ENCODE measurements at places on chromosomes 2 and 18.
A peak's percentile ranks its signal among the peaks of the same experiment; 100 is the strongest.

DNA sequence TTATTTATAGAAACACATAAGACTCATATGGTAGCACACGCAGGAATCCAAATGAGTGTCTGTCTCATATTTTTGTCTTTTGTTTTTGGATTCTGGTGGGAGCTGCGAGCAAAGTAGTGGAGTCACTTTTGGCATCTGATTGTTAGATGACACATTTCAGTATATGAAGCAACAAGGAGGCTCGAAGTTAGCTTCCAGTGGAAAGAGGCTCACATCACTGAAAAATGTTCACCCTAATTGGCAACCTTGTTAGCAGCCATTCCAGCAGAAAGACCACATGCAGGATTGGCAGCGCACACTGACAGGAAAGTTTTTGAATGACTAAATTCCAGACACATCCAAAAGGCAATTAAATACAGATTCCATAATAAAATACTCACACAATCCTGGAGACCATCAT is 87.4 kb downstream of the MYT1L start:
- DNase-seq = peak; percentile 1

GRCh38 chr2:203710226-203710625 is 3.8 kb downstream of the CD28 start:
- no peak for DNase-seq

- peak; percentile 61 for DNase-seq
Measured at GRCh38 chr18:2657788-2658458, 2.4 kb downstream of the SMCHD1 start.

GRCh38 chr2:144468823-144469595 is 50.9 kb downstream of the ZEB2 start:
- no peak for DNase-seq

- no peak for DNase-seq
Measured at GRCh38 chr18:46601141-46601805, 55.7 kb downstream of the LOXHD1 start.

DNA sequence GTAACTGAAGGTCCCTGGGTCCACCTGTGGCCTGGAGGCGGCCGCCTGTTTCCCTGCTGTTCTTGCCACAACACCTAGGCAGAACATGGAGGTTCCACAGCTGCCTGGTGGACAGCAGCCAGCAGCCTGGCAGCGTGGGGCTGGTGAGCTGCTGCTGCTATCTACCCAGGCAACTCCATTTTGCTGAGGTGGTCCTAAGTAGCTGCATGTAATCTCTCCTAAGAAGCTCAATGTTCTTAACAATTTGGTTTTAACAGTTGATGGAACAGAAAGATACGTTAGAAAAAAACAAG is 66.7 kb downstream of the NDUFA10 start:
- DNase-seq = no peak

GRCh38 chr18:9666548-9666947 is 41.6 kb upstream of the RAB31 start:
- no peak for DNase-seq

GRCh38 chr2:71923143-71923525 is 224.5 kb downstream of the CYP26B1 start:
- peak; percentile 93 for DNase-seq

GRCh38 chr18:57004366-57005121 is 142.3 kb upstream of the BOD1L2 start:
- DNase-seq = peak; percentile 54

DNA sequence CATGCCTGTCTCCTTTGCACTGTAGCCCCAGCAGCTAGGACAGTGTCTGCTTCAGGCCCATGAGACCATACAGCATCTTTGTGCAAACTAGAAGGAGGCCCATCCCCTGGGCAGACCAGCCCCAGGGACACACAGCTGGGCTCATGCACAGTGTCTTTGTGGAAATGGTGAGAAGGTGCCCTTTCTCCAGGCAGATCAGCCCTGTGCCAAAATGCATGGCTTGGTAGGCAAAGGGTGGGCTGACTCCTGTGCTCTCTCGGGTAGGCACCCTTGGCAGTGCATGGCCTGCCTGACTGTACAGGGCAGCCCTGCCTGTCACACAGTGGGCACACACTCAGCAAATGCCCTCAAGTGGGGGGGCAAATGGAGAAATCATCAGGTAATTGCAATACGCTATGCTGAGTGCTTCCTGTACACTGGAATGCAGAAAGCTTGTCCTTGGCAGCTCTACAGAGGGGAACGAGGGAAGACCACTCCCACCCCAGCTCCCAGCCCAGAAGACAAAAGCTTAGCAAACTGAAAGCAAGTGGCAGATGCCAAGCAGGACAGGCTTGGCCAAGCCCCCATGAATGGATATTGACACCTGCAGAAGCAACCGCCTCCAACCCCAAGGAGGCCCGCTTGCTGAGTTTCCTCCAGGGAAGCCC is 21.6 kb downstream of the TNS1 start:
- no peak for DNase-seq

GRCh38 chr18:60215432-60215831 is 157.1 kb downstream of the MC4R start:
- DNase-seq = no peak

- DNase-seq = no peak
Measured at GRCh38 chr2:159457589-159457988, 158.8 kb downstream of the BAZ2B start.

DNA sequence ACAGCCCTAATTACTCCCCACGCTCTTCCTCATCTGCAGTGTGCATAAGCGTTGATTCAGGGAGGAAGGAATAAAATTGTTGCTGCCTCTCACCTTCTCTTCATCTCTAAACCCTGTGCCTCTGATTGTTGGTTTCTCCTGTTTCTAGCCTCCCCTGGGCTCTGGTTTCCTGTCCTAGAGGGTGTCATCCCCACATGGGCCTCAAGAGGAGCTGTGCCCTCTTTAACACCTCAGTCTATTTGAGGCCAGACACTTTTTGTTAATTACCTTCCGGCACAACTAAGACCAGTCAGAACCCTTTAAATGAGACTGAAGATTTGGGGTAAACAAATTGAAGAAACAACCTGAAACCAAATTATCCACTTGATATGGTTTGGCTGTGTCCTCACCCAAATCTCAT is 9.7 kb downstream of the CTAGE1 start:
- no peak for DNase-seq

- peak; percentile 37 for DNase-seq
Measured at GRCh38 chr2:180291552-180292421, 284.7 kb upstream of the CWC22 start.

DNA sequence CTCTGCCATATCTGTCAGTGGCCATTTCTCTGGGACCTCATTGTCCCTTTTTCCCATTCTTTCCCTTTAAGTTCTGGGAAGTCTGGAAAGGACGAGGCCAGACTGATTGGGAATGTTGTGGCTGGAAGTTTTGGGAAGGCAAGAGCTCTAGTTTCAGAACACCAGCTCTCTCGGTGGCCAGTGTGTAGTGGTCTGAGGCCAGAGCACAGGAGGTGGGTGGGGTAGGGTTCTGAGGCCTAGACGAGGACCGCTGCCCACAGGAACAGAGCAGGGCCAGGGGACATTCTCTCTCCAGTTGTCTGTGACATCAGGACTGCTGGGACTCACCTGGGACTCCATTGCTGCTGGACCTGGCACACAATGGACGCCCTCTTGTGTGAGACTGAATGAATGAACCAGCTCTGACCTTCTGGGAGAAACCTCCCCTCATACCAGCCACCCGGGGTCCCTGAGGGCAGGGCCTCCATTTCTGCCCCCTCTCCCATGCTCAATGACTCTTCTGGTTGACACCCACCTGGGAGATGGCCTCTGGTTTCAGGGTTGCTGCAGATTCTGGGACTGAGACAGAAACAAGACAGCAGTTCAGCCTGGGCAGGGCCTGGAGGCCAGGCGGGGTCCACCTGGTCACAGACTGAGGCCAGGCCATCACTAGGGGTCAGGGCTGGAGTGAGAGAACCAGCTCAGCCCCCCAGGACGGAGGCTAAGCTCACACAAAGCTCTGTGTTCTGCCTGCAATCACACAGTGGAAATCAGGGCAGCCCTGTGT is 8.4 kb upstream of the NPPC start:
- no peak for DNase-seq

GRCh38 chr18:55442561-55442960 is 145.4 kb downstream of the TCF4 start:
- no peak for DNase-seq

GRCh38 chr2:1651121-1652033 is 92.9 kb downstream of the PXDN start:
- DNase-seq = no peak

- DNase-seq = no peak
Measured at GRCh38 chr2:120993661-120994060, 258.0 kb downstream of the GLI2 start.

DNA sequence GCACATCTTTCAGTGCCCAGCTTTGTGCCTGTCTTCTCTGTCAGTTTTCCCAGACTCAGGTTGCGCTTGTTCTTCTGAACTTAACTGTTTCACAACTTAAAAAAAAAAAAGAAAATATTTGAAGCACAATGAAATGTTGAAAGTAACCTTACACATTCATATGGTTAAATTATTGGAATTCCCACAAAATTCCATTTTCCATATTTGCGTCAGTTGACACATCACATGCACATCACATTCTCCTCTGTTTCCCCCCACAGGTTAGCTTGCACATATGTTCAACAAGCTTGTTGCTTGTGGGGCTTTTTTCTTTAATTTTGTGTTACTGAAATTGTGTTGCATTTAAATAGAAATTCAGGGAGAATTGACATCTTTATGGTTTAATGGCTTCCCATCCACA is 8.3 kb downstream of the MYO1B start:
- DNase-seq = peak; percentile 66
